GM23248 (cell line): ENCODE measurements at places on chromosomes 6 and 20. TPM values are rescaled to one million over a fixed set of nuclear protein-coding genes. Genes with fewer than 3 reads are reported as not detected.
A peak's percentile ranks its signal among the peaks of the same experiment; 100 is the strongest.

Gene ITPR3
- polyA plus RNA-seq = 4.8 and 4.9 TPM in 2 replicates

Gene MSH5
- polyA plus RNA-seq = 2.0 and 2.9 TPM in 2 replicates

Gene PSMG4
- 46.9 and 47.1 TPM in 2 replicates for polyA plus RNA-seq

Gene EDN1
- polyA plus RNA-seq = 4.1 and 5.2 TPM in 2 replicates

Gene HRH3
- polyA plus RNA-seq = not detected in 2 replicates

Gene CPXM1
- polyA plus RNA-seq = 0.08 TPM in 1 of 2 replicates, not detected in the other

Gene RPS10
- 573 and 596 TPM in 2 replicates for polyA plus RNA-seq

Gene REM1
- not detected in 2 replicates for polyA plus RNA-seq

GRCh38 chr6:40399888-40400457 lies 187.2 kb downstream of the LRFN2 start:
- no peak for DNase-seq

DNA sequence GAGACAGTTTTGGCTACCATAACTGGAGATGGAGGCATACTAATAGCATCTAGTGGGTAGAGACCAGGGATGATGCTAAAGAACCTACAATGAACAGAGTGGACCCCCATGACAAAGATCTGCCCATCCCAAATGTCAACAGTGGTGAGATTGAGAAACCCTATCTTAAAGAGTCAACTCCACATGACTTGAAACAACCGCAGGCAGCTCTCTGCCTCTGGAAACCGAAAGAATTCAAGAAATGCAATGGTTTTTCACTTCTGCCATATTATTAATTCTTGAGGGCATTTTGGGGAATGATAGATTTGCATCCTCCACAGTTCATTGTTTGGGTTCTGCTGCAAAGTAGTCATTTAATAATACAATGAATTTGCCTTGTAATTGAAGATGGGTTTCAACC lies 463.4 kb downstream of the MAFB start:
- DNase-seq = no peak

- DNase-seq = peak; percentile 77
Measured at GRCh38 chr6:30102414-30102969, 10.4 kb downstream of the TRIM31 start.

- DNase-seq = no peak
Measured at GRCh38 chr20:64181391-64181790, 17.1 kb downstream of the MYT1 start.

- DNase-seq = no peak
Measured at GRCh38 chr6:118661831-118662230, 10.4 kb upstream of the CEP85L start.

GRCh38 chr6:12483712-12484111 lies 193.6 kb downstream of the EDN1 start:
- peak; percentile 94 for DNase-seq

DNA sequence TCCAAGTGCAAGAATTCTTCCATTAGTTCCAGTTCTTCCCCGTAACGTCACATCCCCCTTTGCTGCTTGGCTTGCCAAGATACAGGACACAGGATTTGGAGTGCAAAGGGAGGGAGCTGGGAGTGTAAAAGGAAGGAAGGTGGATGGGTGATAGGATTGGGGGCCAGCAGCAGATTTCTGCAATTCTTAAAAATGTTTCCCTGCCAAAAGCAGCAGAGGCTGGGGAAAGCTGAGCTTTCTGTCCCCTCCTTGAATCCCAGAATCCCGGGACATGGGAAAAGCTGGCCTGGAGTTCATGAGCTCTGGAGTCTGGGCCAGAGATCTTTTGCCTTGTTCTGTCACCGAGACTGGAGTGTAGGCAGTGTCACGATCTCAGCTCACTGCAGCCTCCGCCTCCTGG lies 60.0 kb upstream of the EPB41L1 start:
- no peak for DNase-seq

GRCh38 chr6:24836109-24836508 lies 37.4 kb upstream of the ARMH2 start:
- no peak for DNase-seq

GRCh38 chr20:21315138-21315537 lies 12.0 kb downstream of the XRN2 start:
- peak; percentile 92 for DNase-seq

DNA sequence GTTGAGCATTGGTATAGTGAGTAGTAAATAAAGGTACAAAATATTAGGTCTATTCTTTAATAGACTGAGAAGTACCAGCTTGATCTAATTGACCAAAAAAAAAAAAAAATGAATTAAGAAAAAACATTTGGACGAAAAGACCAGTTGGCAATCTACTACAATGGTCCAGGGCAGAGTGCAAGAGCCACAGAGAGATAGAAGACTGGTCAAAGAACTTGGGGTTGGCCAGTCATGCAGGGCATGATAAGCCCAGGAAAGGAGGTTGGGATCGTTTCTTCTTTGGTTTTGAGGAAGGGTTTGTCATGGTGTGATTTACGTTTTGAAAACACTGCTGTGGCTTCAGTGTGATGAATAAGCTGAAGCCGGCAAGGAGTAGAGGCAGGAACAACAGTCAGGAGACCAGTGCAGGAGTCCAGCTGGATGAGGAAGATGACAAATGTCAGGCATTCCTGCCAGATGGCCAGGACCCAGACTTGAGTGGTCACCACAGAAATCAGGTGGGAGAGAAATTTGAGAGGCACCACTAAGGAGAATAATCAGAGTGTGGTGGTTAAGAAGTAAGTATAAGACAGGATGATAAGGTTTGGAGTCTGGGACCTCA lies 14.0 kb downstream of the SMLR1 start:
- DNase-seq = peak; percentile 33

DNA sequence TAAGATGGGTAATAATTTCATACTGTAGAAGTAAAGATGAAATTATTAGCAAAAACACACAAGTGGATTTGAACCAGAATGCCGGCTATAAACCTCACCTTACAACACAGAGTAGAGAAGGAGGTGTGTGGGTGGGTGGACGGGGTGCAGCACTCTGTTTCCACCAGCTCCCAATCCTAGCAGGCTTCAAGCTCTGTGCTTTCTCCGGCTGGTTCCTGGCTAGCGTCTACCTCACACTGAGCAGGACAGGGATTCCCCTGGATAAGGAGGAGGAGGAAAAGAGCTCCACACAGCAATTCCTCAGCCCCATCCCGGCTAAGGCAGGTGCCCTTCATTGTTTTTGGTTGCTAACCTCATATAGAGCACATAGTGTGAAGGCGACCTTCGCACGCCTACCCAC lies 453.3 kb downstream of the C6orf118 start:
- DNase-seq = no peak

DNA sequence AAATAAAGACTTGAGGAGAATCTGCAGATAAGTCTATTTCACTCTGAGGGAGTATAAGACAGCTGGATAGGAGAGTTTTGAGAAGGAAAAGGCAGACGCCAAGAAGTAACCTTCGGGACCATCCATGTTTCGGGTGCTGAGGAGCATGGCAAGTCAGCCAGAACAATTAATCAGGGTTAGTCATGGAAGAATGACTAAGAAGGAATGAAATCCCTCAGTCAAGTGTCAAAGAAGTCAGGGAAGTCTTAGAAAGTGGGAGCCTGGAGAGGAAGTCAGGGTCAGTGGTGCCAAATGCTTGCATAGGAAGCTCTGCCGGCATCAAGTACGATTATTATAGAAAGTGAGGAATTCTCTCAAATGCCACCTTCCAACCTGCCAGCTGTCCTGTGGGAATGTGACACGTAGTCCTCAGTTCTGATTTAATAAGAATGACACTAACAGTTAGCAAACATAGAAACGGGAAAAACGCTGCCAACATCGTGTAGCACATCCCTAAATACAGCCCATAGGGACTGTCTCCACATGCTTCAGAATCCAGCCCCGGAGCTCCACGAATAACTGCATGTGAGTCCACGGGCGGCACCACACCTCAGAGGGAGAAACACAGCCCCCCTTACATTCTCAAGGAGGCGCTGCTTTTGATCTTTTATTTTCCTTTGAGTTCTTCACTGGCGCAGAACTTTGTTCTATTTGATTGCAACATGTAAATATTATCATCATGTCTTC lies 602.7 kb downstream of the PRKN start:
- no peak for DNase-seq

- DNase-seq = no peak
Measured at GRCh38 chr20:14538433-14538832, 201.0 kb upstream of the FLRT3 start.

- DNase-seq = peak; percentile 14
Measured at GRCh38 chr6:136579800-136580199, 29.6 kb upstream of the MAP7 start.

DNA sequence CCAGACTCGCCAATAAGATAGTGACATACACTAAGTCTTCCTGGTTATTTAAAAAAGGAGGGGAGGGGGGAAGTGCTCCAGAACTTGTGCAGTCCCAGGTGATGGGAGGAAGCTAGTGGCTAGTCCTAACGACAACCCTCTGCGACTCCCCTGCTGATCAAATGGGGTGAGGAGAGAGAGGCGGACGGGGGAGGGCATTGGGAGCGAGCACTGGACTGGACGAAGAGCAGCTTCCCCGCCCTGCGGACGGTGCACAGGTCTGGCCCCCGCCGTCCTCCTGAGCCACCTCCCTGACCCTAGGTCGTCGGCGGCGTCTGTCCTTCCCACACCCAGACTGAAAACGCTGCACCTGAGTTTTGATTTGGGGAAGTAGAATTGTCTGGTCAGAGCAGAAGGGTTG lies 2.2 kb upstream of the OLIG3 start:
- no peak for DNase-seq

GRCh38 chr20:2984956-2985661 lies 58.3 kb upstream of the GNRH2 start:
- DNase-seq = peak; percentile 83

GRCh38 chr6:93416571-93417420 lies 2.6 kb downstream of the EPHA7 start:
- DNase-seq = peak; percentile 3

- no peak for DNase-seq
Measured at GRCh38 chr6:85401186-85402021, 48.5 kb upstream of the NT5E start.

DNA sequence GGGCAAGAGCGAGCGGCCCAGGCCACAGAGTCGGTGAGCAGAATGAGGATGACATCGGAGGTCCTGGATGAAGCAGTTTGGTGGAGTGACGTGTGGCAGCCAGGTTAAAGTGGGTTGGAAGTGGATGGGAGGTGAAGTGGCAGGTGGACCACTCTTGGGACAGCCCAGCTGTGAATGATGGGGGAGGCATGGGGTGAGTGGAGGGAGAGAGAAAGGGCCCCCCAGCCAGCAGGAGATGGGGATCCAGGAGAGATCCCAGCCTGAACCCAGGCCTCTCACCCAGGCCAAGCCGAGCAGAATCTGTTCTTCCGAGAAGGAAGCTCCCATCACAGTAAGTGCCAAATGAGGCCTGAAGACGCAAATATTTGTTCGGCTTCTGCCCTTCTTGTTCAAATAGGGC lies 27.0 kb upstream of the SLC32A1 start:
- no peak for DNase-seq

DNA sequence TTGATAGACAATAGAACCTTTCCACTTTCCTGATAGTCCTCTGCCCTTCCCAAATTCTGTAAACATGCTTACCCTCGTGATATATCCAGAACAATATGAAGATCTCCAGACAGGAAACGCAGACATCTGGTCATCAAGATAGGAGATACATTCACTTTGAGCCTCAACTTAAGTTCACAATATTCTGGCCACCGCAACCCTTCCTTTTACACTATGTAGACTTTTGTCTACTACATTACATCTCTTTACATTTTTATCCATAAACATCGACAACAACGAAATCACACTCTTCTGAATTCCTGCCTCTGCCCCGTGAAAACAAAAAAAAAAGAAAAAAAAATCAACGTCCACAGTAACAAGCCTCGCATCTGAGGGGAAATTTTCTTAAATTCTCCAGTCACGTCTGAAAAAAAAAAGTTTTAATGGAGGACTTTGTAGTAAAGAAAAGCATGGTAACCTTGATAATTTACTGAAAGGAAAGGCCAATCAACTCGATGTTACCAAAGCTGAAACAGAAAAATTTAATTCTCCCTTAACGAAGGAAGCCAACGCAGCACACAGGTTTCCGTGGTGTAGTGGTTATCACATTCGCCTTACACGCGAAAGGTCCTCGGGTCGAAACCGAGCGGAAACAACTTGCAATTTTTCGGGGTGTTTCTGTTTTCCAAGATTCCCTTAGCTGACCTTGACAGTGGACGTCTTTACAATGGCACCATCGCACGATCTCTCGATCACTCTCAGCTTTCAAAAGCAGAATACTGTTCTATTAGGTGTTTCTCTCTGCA lies 21.8 kb downstream of the POM121L2 start:
- DNase-seq = no peak

DNA sequence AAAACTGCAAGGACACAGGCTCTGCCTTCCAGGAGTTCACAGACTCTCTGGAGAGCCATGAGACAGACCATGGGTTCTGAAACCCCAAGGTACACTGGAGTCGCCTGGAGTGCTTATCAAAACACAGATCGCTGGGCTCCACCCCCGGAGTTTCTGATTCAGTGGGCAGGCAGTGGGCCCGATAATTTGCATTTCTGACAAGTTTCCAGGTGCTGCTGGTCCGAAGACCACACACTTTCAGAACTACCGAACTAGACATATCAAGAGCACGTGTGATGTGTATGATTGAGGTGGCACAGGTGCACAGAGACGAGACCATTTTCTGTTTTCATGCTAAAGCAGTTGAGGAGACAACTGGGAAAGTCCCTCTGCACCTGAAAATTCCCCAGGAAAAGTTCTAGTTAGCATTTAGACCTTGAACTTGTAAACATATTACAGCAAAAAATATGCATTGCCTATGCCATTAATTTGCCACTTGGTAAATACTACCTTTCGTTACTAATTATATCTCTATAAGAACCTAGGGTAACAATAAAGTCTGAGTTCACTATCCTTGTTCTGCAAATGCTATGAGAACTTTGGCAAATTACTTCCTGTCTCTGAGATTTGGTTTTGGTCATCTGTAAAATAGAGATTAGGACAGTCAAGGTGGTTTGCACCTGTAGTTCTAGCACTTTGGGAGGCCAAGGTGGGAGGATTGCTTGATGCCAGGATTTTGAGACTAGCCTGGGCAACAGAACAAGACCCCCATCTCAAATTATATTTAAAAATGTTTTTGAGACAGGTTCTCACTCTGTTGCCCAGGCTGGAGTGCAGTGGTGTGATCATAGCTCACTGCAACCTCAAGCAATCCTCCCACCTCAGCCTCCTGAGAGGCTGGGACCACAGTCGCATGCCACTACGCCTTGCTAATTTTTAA lies 14.3 kb upstream of the PIM1 start:
- no peak for DNase-seq

DNA sequence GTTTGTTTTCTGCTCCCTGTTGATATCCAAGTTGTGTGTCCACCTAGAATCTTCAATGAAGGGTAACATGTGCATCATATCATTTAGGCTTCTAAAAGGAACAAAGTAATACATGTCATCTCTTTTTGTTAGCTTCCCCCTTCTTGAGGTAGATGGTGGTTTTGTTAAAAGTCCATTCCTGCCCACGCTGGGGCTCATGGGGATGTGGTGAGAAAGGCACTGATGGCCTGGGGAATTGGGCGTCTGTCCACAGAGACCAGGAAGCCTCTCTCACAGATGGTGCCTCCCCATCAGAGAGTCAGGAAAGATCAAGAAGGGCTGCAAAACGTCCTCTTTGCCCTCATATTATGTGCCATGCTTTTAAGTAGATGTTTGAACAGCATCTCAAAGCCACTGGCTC lies 32.5 kb downstream of the GNAS start:
- DNase-seq = no peak
